ENCODE measurements at places on chromosomes 13 and 19. TPM values are rescaled to one million over a fixed set of nuclear protein-coding genes. Genes with fewer than 3 reads are reported as not detected.

- DNase-seq = no peak
Observed at GRCh38 chr13:85197431-85197830, 601.8 kb downstream of the SLITRK6 start.

DNA sequence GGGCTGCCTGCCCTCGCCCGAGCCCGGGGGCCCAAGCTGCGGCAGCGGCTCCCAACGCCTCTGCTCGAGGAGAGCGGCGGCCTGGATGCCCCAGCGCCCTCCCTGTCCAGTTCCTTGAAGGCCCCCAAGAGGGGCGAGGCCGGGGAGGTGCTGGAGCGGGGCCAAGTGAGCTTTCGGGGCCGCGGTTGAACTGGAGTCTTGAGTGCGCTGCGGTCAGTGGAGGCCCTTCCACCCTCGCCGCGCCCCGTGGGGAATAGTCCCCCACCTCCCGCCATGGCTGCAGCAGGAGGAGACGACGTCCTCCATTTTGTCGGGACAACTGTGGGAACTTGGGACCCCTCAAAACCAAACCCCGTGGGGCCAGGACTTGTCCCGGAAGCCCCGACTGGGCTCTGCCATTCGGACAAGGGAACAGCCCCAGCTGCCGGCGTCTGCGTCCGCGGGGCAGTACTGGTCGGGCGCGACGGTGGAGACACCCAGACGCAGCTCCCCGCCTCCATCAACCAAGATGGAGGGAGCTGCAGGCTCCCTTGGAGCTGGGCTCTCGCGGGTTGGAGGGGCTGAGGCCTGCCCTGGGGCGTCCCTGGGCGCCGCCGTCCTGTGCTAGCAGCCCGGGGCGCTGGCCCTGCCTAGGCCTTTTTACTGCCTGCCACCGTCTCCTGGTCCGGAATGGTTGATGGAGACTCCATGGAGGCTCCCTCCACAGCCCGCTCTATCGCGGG, 736 bp upstream of the ZMYM5 start:
- peak; percentile 92 for DNase-seq

The NBEA gene
- polyA plus RNA-seq = 10.1 TPM

GRCh38 chr13:74087357-74087756, 46.8 kb downstream of the KLF12 start:
- peak; percentile 50 for DNase-seq

The TRMT1 gene
- polyA plus RNA-seq = 22.1 TPM

The NTF4 gene
- 3.3 TPM for polyA plus RNA-seq

- peak; percentile 71 for DNase-seq
Observed at GRCh38 chr19:10270180-10270615, 722 bp upstream of the ICAM1 start.

DNA sequence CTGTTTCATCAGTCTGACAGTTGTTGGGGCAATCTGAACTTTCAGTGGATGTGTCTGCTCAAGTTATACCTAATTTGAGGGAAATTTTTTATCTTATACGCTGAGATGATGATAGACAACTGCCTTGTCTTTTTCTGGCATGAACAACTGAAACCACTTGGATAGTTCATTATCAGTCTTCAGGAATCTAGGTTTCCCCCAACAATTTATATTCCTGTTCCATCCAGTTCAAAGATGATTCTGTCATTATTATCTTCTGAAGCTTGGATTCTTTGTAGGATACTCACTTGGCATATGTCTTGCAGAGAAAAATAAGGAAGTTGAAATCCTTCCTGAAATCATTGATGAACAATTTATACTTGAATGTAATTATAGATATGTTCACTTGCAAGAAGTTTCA, 193.7 kb downstream of the LMO7 start:
- no peak for DNase-seq

The INTS6 gene
- 20.1 TPM for polyA plus RNA-seq

GRCh38 chr19:1810439-1811160, 1.5 kb downstream of the ATP8B3 start:
- DNase-seq = no peak

The IGSF23 gene
- not detected for polyA plus RNA-seq

The ATP4B gene
- polyA plus RNA-seq = not detected

DNA sequence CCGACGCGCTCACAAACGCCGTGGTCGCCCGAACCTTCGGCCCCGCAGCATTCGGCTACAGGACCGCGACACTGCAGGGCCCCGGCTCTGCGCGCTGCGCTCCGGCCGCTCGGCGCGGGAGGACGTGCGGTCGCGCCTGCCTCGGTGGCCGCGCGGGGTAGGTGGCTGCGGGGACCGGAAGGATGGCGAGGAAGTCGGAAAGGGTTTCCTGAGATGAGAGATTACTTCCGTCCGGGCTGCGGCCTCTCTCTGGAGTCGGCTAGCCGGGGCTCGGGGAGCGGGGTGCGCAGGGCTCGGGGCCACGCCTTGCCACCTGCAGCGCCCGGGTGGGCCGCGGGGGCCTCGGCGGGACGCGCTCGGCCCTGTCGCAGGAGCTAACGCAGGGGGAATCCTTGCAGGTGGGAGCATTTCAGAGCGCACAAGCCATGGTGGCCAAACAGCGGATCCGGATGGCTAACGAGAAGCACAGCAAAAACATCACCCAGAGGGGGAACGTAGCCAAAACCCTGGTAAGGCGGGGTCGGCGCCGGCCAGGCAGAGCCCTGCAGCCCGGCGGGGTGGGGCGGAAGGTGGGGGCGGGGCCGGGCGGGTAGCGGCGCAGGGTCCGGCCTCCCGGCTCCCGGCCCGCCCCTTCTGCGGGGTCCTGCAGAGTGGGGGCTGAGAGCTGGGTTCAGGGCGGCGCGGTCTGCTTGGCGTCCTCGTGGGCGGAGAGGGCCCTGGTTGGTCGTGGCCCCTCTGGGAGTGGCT, at the start of gene SERP2:
TSS of gene SERP2 (plus strand) at position 224 of the 747 bp plus-strand sequence. CDS start at position 426, 202 bp downstream.
- peak; percentile 69 for DNase-seq

- DNase-seq = no peak
Observed at GRCh38 chr13:39016087-39016486, 21.8 kb downstream of the PROSER1 start.

The SELENOV gene
- not detected for polyA plus RNA-seq

GRCh38 chr13:106373304-106373988, 162.0 kb downstream of the EFNB2 start:
- DNase-seq = peak; percentile 38

- DNase-seq = no peak
Observed at GRCh38 chr13:79155883-79156282, 250.2 kb downstream of the RBM26 start.

DNA sequence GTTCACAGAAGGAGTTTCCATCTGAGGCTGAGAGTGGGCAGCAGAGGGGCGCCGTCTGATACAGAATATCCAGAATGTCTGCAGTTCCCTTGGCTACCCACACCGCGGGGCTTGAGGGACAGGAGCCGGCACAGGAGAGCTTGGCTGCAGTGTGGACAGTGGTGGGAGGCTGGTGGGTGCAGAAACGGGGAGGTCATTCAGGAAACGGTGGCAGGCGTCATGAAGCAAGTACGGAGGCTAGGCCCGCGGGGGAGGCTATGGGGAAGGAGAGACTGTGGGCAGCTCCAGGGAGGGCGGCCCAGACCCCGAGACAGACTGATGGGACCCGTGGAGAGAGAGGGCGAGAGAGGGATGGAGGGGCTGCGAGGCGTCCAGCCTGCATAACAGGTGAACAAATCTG, 55.2 kb upstream of the UQCRFS1 start:
- no peak for DNase-seq

GRCh38 chr13:109151255-109151654, 521.8 kb downstream of the MYO16 start:
- DNase-seq = no peak

DNA sequence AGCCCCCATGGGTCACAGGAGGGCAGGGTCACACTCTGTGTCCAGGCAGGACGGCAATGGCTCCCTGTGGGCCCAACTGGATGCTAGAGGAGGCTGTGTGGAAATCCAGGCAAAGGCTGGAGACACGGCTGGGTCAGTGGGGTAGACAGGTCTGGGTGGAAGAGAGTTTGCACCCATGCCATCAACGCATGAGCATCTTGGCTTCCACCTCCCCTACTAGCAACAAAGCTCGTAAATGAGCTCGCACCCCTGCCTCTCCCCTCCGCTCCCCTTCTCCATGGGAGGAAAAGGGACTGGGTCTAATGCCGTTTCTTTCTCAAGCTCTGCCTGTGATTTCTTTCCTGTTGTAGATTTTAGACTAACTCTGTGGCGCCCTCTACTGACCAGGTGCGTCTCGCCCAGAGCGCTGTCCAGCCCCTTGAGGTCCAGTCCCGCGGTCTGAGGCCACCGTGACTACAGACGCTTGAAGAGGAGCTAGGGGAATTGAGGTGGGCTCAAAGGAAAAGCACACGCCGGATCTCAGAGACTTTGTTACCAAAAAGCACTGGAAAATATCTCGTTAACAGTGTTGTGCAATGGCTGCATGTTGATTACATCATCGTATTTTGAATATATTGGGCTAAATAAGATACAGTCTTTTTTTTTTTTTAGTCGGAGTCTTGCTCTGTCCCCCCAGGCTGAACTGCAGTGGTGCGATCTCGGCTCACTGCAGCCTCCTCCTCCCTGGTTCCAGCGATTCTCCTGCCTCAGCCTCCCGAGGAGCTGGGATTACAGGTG, 50.7 kb upstream of the USP29 start:
- DNase-seq = peak; percentile 72

The CSNK1G2 gene
- polyA plus RNA-seq = 41.7 TPM

- no peak for DNase-seq
Observed at GRCh38 chr13:104936304-104936703, 1599.2 kb downstream of the EFNB2 start.

- no peak for DNase-seq
Observed at GRCh38 chr13:30039511-30039911, 189.1 kb upstream of the UBL3 start.

The IFNL1 gene
- polyA plus RNA-seq = not detected

The DNAAF3 gene
- polyA plus RNA-seq = 0.31 TPM

The IGFL1 gene
- polyA plus RNA-seq = not detected

GRCh38 chr13:24307211-24308067, 1.9 kb upstream of the C1QTNF9 start:
- DNase-seq = no peak

The FUT6 gene
- 0.05 TPM for polyA plus RNA-seq

The FCHO1 gene
- 0.61 TPM for polyA plus RNA-seq

Data from muscle of leg (tissue), 16 donors.